ENCODE measurements at places on chromosomes 5 and 9.

DNA sequence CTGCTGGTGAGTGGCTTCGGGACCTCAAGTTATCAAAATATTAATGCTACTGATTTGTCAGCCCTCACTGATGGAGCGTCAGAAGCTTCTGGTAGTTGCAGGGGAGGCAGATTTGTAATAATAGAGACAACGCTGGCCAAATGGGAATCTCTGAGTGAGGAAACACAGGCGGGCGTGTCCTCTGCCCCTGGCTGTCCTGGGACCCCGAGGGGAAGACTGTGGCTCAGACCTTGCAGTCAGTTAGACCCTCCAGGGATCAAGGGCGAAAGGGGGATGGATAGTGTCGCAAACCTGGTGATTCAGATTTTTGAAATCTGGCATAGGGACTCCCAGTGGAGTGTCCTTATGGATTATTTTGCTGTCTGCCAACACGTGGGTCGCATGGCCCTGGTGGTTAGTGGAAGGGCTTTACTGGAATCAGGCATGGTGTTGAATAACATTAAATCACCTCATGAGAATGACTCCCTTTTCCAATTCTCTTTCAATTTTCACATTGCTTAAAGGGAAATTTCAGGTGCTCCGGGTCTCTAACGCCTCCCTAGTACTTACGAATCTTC is 35.1 kb upstream of the NTNG2 start:
- DNase-seq = no peak

DNA sequence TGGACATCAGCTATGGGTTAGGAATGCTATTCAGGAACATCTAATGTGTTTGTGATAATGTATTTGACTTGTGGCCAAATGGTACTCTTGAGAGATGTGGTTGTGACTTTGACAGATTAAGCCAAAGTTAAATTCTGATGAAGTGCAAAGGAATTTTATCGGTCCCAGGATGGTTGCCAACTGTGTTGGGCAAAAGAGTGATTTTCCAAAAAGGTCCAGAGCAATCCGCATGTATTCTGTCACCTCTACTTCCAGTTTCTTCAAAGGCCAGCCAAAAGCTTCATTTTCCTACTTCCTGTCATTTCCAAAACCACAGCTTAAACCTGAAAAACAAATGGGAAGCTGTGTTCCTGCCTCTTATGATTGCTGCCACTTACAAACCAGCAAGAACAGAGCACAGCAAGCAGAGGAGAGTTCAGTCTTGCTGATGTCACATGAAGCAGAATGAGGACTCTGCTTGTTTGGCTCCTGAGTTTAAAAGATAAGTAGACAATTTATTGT is 59.8 kb downstream of the MARCHF3 start:
- DNase-seq = no peak

- DNase-seq = no peak
Observed at GRCh38 chr5:142509026-142509425, 176.9 kb downstream of the FGF1 start.

- DNase-seq = no peak
Observed at GRCh38 chr5:72518001-72518683, 10.9 kb upstream of the ZNF366 start.

GRCh38 chr9:117104206-117104605 is 310.7 kb downstream of the ASTN2 start:
- no peak for DNase-seq

- no peak for DNase-seq
Observed at GRCh38 chr5:1840741-1841521, 39.7 kb downstream of the NDUFS6 start.

GRCh38 chr9:33227008-33227398 is 13.0 kb upstream of the SPINK4 start:
- DNase-seq = no peak

GRCh38 chr9:19192202-19193028 is 38.1 kb upstream of the DENND4C start:
- no peak for DNase-seq

GRCh38 chr9:76894198-76894597 is 11.7 kb downstream of the PRUNE2 start:
- DNase-seq = no peak

DNA sequence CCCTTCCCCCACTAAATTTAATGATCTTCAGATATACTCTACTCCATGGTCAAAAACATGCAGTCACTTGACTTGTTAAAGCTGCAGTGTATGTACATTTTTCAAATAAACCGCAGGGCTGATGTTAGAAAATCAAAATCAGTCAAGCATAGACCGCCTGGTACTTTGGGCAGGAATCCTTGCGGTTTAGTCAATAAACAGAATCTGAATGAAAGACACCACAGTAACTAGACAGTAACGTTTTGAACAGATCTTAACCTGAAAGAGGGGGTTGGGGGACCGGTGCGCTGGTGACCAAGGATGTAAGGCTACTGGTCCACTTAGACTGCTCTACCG is 188.8 kb downstream of the BNC2 start:
- DNase-seq = no peak

DNA sequence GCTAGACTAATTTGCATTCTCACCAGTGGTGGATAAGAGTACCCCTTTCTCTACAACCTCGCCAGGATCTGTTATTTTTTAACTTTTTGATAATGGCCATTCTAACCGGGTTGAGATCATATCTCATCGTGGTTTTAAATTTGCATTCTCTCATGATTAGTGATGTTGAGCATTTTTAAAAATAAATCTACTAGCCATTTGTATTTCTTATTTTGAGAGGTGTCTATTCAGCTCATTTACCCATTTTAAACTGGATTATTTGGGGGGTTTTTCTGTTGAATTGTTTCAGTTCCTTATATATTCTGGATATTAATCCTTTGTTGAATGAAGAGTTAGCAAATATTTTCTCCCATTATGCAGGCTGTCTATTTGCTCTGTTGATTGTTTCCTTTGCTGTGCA is 139.6 kb downstream of the ARSB start:
- no peak for DNase-seq

DNA sequence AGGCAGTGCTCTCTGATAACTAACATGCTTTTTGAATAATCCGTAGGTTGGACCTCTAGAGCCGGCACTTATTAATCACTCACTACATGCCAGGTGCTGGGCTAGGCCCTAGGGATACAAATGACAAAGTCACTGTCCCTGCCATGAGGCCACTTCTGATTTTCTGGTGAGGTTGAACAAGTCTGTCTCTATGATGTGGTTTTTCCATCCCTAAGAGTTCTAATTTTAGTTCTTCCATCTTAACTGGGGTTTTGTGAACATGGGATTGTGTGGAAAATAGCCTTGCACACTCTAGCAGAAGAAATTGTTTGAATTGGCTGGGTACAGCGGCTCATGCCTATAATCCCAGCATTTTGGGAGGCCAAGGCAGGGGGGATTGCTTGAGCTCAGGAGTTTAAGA is 64.6 kb downstream of the IL31RA start:
- no peak for DNase-seq

GRCh38 chr5:83590966-83591365 is 119.4 kb downstream of the VCAN start:
- no peak for DNase-seq

DNA sequence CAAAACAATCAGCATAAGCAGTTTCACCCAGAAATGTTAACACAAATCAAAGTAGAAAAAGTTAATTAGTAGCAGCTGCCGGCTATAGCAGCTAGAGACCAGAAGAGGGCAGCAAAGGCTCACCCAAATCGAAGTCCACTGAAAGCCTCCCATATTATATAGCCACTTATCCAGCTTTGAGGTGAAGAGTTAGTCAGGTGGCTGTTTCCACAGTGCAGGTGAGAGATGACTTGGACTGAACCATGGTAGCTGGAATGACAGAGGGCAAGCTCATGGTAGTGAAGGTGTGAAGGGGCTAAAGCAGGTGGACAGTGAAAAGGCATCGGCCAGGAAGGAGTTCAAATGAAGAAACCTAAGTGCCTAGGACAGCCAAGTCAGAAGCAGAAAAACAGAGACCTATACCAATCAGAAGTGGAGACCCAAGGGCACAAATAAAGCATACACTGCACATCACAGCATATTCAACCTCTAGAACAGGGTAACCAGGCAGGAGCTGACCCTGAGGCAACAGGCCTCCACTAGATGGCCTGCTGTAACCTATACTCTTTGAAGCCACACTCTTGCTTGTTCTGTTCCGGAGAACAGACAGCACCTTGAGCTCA is 7.2 kb upstream of the RNF38 start:
- peak; percentile 26 for DNase-seq

- no peak for DNase-seq
Observed at GRCh38 chr5:117255211-117256027, 680.8 kb upstream of the SEMA6A start.

DNA sequence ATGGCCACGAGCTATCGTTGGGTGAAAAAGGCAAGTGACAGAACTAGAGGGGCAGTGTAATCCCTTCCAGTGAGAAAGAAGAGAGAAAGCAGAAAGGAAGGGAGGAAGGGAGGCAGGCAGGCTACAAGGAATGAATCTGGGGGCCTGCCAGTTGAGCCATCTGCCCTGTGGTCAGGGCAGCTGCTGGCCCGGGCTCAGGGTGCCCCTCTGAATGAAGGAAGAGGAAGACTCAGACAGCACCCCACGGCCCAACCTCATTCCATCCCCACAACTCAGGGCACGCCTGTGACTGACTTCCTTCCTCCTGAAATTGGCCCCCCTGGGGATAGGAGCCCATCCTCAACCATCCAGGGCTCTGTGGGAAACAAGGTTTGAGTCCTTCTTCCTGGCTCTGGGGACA is 20.3 kb upstream of the FLT4 start:
- no peak for DNase-seq

DNA sequence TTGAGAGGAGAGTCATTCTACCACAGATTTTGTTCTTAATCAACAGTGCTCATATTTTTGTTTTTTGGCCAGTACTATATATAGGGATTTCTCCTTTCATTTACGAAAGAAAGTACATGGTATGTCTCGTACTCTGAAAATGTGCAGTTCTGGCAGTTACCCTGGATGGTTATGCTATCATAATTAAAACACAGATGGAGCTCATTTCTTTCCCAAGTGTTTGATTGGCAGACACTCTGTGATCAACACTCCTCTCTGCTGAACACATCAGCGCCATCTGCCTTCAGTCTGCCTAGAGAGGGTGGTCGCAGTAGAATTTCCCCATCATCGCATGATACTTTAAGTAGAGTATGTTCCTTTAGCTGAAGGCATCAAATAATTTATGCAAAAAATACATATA is 64.5 kb downstream of the PAM start:
- no peak for DNase-seq

- no peak for DNase-seq
Observed at GRCh38 chr5:155290937-155291336, 277.4 kb downstream of the KIF4B start.

DNA sequence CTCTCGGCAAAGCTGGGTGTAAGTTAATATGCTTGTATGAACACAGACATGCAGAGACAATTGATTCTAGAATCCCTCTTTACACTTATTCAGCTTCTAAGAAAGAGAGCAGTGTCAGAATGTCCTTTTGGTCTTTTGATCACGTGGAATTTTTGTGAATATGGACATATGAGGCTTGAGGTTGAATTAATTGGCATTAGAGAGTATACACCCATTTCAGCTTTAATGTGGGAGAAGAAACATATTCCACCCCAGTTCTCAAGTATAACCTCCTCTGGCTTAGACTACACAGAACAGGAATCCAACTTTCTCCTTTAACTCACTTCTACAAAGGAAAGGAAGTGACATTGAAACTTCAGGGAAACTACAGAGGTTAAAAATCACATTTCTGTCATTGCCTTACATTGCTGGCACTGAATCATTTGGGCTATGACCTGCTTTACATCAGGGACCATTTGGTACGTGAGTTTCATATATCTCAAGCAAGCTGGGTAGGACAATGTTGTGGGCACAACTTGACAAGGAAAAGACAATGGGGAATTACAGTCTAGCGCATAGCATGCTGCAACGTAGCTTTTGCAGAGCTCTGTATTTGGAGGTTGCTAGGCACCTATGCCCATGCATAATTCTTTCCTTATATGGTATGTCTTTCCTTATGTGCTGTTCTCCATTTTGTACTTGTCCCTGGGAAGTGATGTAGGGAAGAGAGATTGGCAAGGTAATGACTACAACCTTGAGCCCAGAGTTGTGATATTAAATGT is 19.5 kb downstream of the DAB2 start:
- no peak for DNase-seq

- DNase-seq = no peak
Observed at GRCh38 chr5:141590127-141590526, 28.7 kb downstream of the DIAPH1 start.

DNA sequence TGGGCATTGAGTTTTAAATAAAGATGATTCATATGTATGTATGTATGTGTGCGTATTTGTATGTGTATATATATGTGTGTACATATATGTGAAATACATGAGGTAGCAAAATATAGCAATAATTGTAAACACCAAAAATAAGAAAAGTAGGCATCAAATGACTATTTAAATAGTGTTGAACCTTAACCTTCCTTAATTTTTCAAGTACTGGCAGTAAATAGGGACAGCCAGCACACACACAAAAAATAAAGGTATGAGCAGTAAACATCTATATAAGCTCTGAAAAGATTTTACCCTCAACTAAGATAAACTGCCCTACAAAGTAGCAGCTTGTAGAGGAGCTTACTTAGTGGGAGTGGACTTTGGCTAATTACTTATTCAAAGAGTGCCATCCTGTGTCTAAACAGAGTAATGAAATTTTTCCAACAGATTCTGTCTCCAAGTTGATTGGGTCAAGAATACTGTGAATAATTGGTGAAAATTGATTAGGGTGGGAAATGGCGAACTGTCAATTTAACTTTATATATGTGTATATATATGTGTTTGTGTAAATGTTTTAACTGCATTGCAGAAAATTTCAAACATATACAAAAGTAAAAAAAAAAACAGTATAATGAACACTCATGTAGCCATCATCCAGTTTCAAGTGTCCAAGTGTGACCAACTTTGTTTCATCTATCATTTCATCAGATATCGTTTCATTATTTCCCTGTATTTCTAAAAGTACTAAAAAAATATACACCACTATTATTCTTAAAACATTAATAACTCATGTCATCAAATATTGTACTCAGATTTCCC is 2.0 kb upstream of the ADAMTS6 start:
- no peak for DNase-seq

- no peak for DNase-seq
Observed at GRCh38 chr5:150053713-150054392, 32.5 kb downstream of the CSF1R start.

DNA sequence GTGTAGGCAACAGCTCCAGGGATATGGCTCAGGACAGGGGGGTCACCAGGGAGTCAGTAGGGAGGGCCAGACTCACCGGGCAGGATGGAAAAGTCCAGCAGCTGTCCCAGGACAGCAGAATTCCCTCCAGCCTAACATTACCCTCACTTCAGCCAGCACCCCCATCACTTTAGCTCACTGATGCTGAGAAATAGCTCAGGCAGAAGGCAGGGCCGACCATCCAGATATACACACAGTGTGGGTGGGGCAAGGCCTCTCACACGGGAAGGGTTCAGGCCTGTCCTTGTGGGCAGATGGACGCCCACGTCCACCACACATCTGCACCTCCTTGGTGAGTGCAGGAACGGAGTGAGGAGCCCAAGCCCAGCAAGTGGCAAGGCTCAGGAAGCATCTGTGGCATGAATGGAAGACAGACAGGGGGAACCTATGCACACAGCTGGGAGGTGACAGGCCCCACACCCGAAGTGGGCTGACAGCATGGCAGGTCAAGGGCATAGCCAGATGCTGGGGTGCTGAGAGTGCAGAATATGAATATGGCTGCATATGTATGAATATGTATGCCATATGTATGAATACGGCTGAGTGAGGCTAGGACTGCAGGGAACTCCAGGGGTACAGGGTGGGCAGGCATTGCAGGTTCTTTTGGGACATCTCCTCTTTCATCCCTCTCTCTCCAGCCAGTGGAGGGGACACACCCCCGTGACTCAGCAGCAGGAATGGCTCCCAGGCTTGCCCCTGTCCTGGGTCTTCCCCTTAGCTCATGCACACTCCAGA is 17.0 kb downstream of the BICD2 start:
- DNase-seq = no peak

- no peak for DNase-seq
Observed at GRCh38 chr9:114366334-114367128, 21.3 kb downstream of the AKNA start.

Measured in activated effector memory CD4-positive, alpha-beta T cell treated with Interleukin-2 at 50 U/mL for 16 hours (primary cell).